Stimulated activated CD8-positive, alpha-beta memory T cell treated with anti-CD3 and anti-CD28 coated beads, Interleukin-2, amount 100 ng/mL, for 1 hour (primary cell): ENCODE measurements at places on chromosomes 11 and 22.

DNA sequence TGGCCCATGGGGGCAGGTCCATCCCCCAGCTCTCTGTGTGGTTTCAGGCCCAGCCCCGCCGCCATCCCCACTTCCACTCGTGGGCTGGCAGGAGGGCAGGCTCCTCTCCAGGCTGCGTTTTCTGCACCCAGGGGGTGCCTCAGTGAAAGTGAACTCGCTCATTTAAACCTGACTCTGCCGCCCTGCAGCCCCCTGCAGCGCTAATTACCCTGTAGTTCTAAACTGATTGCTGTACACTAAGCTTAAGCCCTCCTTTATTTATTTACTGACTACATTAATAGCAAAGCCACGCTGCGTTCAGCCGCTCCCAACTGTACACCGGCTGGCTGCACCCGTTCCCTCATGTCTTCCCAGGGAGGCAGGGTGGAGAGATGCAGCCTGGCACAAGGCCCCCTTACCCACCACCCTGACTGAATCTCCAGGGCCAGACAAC is 36.6 kb upstream of the NNMT start:
- no peak for DNase-seq

GRCh38 chr11:60305906-60306619 is 21.0 kb upstream of the MS4A6E start:
- no peak for DNase-seq

GRCh38 chr11:33323421-33323820 is 66.2 kb downstream of the HIPK3 start:
- no peak for DNase-seq

GRCh38 chr11:45560155-45560912 is 105.1 kb downstream of the CHST1 start:
- DNase-seq: no peak

DNA sequence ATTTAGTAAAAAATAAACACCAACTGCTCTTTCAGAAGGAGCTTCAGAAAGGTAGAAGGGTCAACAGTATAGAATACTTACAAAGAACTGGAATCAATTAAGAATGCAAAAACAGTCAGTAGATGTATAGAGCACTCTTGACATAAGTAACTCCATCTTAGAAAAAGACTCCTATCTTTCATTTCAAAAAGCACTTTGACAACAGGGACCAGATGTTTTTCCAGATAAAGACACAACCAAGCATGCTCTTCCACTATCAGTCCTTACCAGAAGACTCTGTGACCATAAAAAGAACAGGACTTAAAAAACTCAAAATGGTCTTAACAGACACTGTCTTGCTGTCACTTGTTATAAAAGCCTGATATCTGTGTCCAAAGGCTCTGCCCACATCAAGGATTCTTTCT is 5.2 kb downstream of the SLC25A17 start:
- no peak for DNase-seq
